ENCODE measurements at places on chromosomes 12 and 14. TPM values are rescaled to one million over a fixed set of nuclear protein-coding genes. Genes with fewer than 3 reads are reported as not detected.

The TCL1B gene
- total RNA-seq, result 0.21 TPM

The AQP2 gene
- not detected for total RNA-seq

The CMTM5 gene
- 22.0 TPM for total RNA-seq

The CCDC88C gene
- 174 TPM for total RNA-seq

The ANO2 gene
- total RNA-seq, result 0.31 TPM

The SERPINA3 gene
- not detected for total RNA-seq

The MANSC4 gene
- total RNA-seq, result not detected

Data from mononuclear cell (primary cell).